GM12878 (cell line): ENCODE measurements at places on chromosomes 2 and 18. TPM values are rescaled to one million over a fixed set of nuclear protein-coding genes. Genes with fewer than 3 reads are reported as not detected.

GRCh38 chr2:234164493-234165413 is 114.3 kb downstream of the SPP2 start:
- H3K4me1 ChIP-seq, result no peaks in the 10 kb centered on the region
- no peaks in the 10 kb centered on the region for H3K27me3 ChIP-seq
- no peaks in the 10 kb centered on the region for H3K36me3 ChIP-seq
- no peak overlapping the region for H3K4me3 ChIP-seq
- H3K27ac ChIP-seq, result no peak overlapping the region

- no peak overlapping the region for H3K27ac ChIP-seq
- no peaks in the 10 kb centered on the region for H3K27me3 ChIP-seq
- no peaks in the 10 kb centered on the region for H3K4me1 ChIP-seq
- H3K36me3 ChIP-seq, result no peaks in the 10 kb centered on the region
Measured at GRCh38 chr2:10346929-10347561, 44.3 kb downstream of the HPCAL1 start.

DNA sequence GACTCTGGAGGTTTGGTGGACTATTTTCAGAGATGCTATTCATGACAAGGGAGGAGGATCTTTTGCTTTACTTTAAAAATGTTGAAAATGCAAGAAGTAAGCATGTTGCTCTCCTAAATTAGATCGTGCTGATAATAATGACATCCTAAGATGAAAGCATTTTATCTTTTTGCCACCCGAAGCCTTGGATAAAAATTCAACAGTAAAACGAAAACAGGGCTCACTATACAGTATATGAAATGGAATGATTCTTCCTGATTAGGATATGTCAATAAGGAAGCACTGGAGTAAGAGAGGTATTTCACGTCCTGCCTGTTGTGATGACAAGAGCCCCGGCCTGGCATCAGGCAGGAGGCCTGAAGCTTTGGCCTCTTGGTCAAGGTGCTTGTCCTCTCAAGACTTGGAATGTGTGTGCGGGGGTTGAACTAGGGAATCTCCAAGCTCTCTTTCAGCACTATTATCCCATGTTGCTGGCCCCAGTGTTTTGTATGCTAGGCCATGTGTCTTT is 306.0 kb downstream of the MTX2 start:
- H3K36me3 ChIP-seq, result no peaks in the 10 kb centered on the region
- H3K27ac ChIP-seq, result no peak overlapping the region
- no peaks in the 10 kb centered on the region; the same call in 1 of the 2 replicates for H3K27me3 ChIP-seq
- no peak for DNase-seq
- H3K4me1 ChIP-seq, result no peaks in the 10 kb centered on the region
- H3K4me3 ChIP-seq, result no peak overlapping the region

DNA sequence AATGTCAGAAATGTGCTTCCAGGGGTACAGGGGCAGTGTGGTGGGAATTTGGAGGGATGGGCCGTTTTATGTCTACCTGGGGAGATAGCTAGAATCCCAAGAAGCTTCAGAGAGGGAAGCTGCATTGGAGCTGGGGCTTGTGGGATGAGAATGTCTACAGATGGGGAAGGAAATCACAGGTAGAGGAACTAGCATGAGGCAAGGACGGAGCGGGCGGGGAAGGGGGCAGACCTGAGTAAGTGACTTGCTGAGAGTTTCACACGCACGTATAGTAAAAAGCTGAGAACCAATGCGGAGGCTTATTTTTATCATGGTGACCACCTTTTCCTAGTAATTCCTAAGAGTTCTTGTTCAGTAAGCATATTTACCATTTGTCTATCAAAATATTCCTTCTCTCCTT is 6.3 kb downstream of the C2orf80 start:
- H3K4me1 ChIP-seq, result no peaks in the 10 kb centered on the region
- H3K27ac ChIP-seq, result no peak overlapping the region
- DNase-seq, result no peak
- H3K36me3 ChIP-seq, result no peaks in the 10 kb centered on the region
- H3K27me3 ChIP-seq, result no peaks in the 10 kb centered on the region

GRCh38 chr18:63869374-63869773 is 18.1 kb upstream of the SERPINB2 start:
- DNase-seq, result no peak
- no peaks in the 10 kb centered on the region for H3K27me3 ChIP-seq
- no peaks in the 10 kb centered on the region for H3K36me3 ChIP-seq
- no peak overlapping the region for H3K27ac ChIP-seq
- no peaks in the 10 kb centered on the region for H3K4me1 ChIP-seq
- no peak overlapping the region for H3K4me3 ChIP-seq

GRCh38 chr2:123839326-123839725 is 185.8 kb upstream of the CNTNAP5 start:
- H3K36me3 ChIP-seq, result no peaks in the 10 kb centered on the region
- H3K27ac ChIP-seq, result no peak overlapping the region
- H3K27me3 ChIP-seq, result no peaks in the 10 kb centered on the region
- no peaks in the 10 kb centered on the region for H3K4me1 ChIP-seq

DNA sequence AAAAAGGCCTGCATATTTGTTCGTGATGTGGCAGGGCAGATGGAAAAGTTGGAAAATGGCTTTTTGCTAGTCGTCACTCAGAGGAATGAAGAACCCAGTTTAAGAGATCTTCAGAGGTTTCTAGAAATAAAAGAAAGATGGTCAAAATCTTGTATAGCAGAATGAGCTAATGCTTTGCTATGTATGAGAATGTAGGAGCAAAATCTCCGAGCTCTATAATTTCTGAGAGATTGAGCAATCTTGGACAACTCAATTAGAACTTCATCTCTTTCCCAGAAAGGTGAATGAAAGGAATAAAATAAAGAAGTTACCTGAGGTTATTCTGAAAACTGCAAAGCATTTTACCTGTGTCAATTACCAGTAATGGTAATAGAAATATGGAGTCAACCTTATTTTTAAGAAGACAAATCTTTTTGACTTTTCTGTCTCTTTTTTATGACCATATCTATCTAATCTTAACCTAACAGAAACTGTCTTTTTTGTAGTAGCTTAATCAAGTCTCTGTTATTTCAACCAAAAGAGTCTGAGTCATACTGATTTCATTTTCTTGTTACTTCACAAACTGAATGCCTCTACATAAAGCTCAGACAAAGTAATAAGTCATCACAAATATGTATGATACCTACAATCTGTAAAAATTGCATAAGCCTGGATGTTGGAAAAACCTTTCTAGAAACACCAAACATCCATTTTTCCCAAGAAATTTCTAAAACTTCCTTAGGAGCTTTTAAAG is 32.5 kb downstream of the CCDC68 start:
- no peak for DNase-seq
- H3K36me3 ChIP-seq, result no peaks in the 10 kb centered on the region
- peaks cover 1% of the 10 kb centered on the region; the same call in 1 of the 2 replicates for H3K27me3 ChIP-seq
- H3K4me1 ChIP-seq, result no peaks in the 10 kb centered on the region
- no peak overlapping the region for H3K27ac ChIP-seq
- H3K4me3 ChIP-seq, result no peak overlapping the region

DNA sequence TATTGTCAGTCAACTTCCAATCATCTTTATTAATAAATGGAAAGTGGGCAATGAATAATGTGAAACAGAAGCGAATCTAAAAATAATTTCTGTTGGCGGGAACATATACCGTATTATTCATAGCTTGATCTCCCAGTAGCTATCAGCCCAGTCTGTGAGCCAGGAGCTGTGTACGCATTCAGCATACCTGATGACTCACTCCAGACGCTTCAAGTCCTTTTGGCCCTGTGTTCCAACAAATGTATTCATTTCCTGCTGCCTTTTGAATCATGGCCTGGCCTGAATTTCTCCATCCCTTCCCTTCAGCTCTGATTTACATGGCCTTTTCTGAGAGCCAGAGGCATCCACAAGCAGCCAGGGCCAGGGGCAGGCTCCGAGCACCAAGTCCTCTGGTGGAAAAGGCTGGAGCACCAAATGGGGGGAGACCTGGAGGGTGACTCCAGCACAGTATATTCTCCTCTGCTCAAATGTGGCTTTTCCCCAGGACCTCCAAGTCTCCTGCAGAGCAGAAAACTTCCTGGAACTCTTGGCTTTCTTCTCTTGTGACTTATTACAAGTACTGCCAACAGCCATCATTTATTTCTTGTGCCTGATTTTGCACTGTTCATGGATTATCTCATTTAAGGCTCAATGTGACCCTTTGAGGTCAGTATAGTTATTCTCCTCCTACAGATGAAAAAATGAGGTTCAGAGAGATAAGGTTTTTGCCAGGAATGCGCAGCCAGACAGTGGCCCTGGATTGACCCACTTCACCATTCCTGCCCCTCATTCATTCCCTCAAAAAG is 108.7 kb downstream of the EN1 start:
- DNase-seq, result no peak
- no peaks in the 10 kb centered on the region for H3K36me3 ChIP-seq
- no peaks in the 10 kb centered on the region for H3K4me1 ChIP-seq
- H3K4me3 ChIP-seq, result no peak overlapping the region

DNA sequence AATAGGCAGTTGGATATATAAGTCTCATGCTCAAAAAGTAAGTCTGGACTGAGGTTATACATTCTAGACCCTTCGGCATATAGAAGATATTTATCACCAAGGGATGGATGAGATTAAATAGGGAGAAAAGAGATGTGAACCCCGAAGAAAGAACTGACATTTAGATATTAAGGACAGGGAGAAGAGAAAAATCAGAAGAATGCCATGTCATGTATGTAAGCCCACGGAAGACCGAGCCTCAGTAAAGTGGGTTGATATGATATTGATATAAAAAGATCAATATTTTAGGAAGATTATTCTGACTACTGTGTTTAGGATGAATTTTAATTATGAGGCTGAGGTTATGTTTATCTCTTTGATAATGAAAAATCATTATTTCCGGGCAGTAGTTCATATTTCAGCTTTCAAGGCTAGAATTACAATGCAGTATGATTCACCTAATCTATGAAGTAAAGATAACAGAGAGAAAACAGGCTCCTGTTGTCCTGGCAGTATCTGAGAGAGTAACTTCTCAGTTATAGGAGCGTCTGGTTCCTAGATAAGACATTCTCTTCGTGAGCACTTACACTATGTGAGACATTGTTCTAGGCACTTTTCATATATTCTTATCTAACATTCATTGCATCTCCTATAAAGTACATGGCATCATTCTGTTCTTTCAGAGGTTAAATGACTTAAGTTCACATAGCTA is 83.0 kb downstream of the UBR3 start:
- no peak overlapping the region for H3K4me3 ChIP-seq
- no peaks in the 10 kb centered on the region for H3K27me3 ChIP-seq
- no peak overlapping the region for H3K27ac ChIP-seq
- no peak for DNase-seq

- H3K4me3 ChIP-seq, result no peak overlapping the region
- no peak overlapping the region for H3K27ac ChIP-seq
- H3K36me3 ChIP-seq, result peaks cover 7% of the 10 kb centered on the region
Measured at GRCh38 chr18:13124411-13124810, 94.1 kb upstream of the LDLRAD4 start.

GRCh38 chr2:40155728-40156127 is 296.2 kb downstream of the SLC8A1 start:
- no peaks in the 10 kb centered on the region for H3K4me1 ChIP-seq
- H3K27ac ChIP-seq, result no peak overlapping the region
- no peak for DNase-seq
- H3K36me3 ChIP-seq, result no peaks in the 10 kb centered on the region
- H3K4me3 ChIP-seq, result no peak overlapping the region

DNA sequence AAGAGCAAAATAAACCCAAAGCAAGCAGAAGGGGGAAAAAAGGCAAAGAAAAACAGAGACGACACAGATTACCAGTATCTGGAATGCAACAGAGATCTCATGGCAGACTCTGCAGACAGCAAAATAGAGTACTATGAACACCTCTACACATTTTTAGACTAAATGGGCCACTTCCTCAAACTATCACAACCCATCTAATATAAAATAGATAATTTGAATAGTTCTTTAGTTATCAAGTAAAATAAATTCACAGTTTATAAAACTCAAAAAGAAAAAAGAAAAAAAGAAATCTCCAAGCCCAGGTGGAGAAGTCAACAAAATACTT is 16.6 kb downstream of the SESTD1 start:
- peak overlapping the region; percentile 30; the same call in 1 of the 2 replicates for H3K4me3 ChIP-seq
- H3K36me3 ChIP-seq, result no peaks in the 10 kb centered on the region
- peak overlapping the region; percentile 79 for H3K27ac ChIP-seq
- peaks cover 24% of the 10 kb centered on the region for H3K4me1 ChIP-seq
- no peaks in the 10 kb centered on the region for H3K27me3 ChIP-seq

GRCh38 chr2:240881913-240882312 is 13.3 kb downstream of the AGXT start:
- H3K4me1 ChIP-seq, result no peaks in the 10 kb centered on the region
- no peak for DNase-seq
- no peak overlapping the region for H3K27ac ChIP-seq
- H3K4me3 ChIP-seq, result no peak overlapping the region

GRCh38 chr2:218290316-218291261 is 1.7 kb downstream of the TMBIM1 start:
- no peaks in the 10 kb centered on the region for H3K27me3 ChIP-seq
- peak; percentile 80 for DNase-seq
- peak overlapping the region; percentile 72 for H3K27ac ChIP-seq
- H3K4me1 ChIP-seq, result peaks cover 42% of the 10 kb centered on the region

DNA sequence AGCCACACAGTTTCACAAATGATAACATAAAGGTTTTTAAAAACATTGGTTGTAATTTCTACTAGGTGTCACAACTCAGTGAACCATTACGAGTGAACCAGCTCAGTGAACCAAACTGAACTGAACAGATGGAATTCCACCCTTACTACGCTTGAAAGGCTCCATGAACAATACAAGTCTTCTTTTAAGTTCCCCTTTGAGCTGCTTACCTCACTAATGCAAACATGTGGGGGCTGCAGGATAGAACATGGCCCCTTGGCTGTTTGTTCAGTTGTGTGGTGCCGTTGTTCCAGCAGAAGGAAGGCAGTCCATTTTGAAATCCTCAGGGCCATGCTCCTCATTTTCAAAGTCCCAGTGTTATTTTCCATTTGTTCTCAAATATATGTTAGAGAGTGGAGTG is 30.7 kb upstream of the KLHL14 start:
- H3K4me3 ChIP-seq, result no peak overlapping the region
- peak; percentile 21 for DNase-seq
- H3K36me3 ChIP-seq, result no peaks in the 10 kb centered on the region
- H3K27ac ChIP-seq, result no peak overlapping the region; the same call in 1 of the 2 replicates
- no peaks in the 10 kb centered on the region for H3K27me3 ChIP-seq
- peaks cover 5% of the 10 kb centered on the region for H3K4me1 ChIP-seq

- DNase-seq, result no peak
- no peak overlapping the region for H3K27ac ChIP-seq
- H3K36me3 ChIP-seq, result no peaks in the 10 kb centered on the region
- no peaks in the 10 kb centered on the region for H3K4me1 ChIP-seq
- H3K4me3 ChIP-seq, result no peak overlapping the region
Measured at GRCh38 chr2:8259106-8259840, 422.6 kb upstream of the ID2 start.

DNA sequence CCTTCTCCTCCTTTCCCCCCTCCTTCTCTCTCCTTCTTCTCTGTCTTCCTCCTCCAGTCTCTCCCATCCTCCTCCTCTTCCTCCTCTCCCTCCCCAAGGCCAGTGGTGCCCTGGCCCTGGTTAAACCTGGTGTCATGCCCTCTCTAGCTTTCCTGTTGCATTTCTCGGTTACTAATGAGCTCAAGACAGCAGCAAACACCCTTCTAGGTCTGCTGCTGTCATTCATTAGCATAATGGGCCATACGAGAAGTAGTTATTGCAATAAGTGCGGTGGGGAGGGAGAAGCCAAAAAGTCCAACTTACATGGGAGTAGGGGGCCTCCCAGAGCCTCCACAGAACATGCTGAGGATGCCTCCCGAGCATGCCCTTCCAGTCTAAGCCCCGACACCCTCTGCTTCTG is 177.2 kb downstream of the CELF4 start:
- no peaks in the 10 kb centered on the region for H3K36me3 ChIP-seq
- H3K27ac ChIP-seq, result no peak overlapping the region
- peaks cover 2% of the 10 kb centered on the region; the same call in 1 of the 2 replicates for H3K27me3 ChIP-seq
- no peak overlapping the region for H3K4me3 ChIP-seq
- DNase-seq, result no peak

Gene PTPN2
- 69.8 and 80.4 TPM in 2 replicates for polyA plus RNA-seq

Gene PRKAG3
- not detected in 2 replicates for polyA plus RNA-seq

Gene PLEKHH2
- not detected in 2 replicates for polyA plus RNA-seq

Gene SNED1
- polyA plus RNA-seq, result 1.3 and 2.5 TPM in 2 replicates

Gene CCDC121
- 0.59 and 0.68 TPM in 2 replicates for polyA plus RNA-seq

Gene SOWAHC
- polyA plus RNA-seq, result 0.73 and 1.6 TPM in 2 replicates

Gene DOK1
- polyA plus RNA-seq, result 83.6 and 89.4 TPM in 2 replicates

Gene FTCDNL1
- polyA plus RNA-seq, result 2.0 and 3.0 TPM in 2 replicates

Gene SKOR2
- polyA plus RNA-seq, result not detected in 2 replicates
